ENCODE measurements at places on chromosomes 2 and 18.

- peak; percentile 46 for DNase-seq
Observed at GRCh38 chr2:85713836-85714235, 19.7 kb downstream of the GNLY start.

DNA sequence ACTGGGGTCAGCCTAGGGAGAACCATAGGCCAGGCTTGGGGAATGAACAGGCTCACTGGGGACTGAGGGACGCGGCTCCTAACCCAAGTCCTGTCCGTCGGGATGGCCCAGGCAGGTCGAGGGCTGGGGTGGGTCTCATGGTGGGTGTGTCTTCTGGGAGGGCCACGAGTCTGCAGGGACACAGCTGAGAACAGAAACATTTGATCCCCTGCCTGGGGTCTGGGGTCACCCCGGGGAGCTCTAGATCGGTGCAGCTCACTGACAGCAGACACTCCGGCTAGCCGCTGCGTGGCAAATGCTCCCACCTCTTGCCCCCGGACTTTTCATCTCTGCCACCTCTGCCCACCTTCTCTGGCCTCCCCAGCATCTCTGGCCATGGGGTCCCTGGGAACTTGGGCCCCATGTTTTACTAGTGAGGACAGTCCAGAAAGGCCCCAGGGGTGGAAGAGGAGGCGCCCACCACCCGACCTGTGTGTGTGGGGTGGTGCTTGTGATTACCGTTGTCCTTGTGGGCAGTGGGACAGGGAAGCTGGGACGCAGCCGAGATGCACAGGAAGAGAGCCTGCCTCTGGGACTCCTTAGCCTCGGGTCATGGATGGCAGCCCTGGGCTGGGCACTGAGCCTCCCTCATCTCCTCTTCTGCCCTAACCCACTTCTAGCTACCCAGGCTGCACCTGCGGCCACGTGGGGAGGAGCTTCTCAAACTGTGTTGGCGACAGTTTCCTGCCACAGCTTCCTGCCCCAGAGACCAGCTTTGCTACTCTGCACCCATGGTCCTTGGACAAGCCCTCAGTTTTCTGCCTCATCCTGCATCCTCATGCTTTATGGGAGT is 4.9 kb downstream of the ZAP70 start:
- DNase-seq: peak; percentile 12

- no peak for DNase-seq
Observed at GRCh38 chr2:40421631-40422297, 30.1 kb downstream of the SLC8A1 start.

DNA sequence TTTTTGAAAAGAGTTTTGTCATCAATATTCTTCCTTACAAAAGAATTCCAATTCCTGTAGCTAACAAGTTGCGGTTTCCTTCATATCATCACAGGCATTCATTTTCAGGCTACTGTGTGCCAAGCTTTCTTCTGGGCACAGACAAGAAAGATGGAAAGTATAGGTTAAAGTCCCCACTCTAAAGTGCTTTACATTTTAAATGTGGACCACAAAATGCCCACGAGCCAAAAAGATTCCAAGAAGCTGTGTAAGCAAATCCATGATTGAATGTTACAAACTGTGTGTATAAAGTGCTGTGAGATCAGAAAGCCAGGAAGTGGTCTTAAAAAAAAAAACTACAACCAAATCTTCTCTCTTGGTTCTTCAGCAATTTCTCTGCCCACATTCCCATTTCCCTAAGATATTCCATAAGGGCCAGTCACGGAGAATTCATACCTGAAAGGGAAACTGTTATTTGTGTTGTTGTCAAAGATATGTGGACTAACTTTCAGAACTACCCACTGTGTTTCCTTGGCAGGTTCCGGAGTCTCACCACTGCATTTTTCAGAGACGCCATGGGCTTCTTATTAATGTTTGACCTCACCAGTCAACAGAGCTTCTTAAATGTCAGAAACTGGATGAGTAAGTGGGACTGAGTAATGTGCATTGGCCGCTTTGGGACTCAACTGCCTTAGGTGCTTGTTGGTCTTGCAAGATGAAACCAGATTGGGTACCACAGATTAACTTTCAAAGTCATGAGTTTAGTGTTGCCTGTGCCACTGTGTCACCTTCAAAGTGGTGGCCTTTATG is 55.7 kb downstream of the RAB27B start:
- DNase-seq: no peak

DNA sequence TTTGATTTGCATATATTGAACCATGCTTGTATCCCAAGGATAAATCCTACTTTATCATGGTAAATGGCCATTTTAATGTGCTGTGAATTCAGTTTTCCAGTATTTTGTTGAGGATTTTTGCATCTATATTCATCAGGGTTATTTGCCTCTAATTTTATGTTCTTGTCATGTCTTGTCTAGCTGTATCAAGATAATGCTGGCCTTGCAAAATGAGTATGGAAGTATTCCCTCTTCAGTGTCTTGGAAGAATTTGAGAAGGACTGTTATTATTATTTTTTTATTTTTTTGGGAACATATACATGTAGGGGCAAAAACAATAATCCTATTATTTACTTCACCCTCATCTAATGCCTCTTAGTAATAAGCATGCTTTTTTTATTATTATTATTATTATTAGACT is 398.0 kb upstream of the KCNH7 start:
- DNase-seq: no peak

- no peak for DNase-seq
Observed at GRCh38 chr2:184215745-184216144, 382.6 kb upstream of the ZNF804A start.

- no peak for DNase-seq
Observed at GRCh38 chr18:57854726-57855125, 51.6 kb upstream of the ATP8B1 start.

DNA sequence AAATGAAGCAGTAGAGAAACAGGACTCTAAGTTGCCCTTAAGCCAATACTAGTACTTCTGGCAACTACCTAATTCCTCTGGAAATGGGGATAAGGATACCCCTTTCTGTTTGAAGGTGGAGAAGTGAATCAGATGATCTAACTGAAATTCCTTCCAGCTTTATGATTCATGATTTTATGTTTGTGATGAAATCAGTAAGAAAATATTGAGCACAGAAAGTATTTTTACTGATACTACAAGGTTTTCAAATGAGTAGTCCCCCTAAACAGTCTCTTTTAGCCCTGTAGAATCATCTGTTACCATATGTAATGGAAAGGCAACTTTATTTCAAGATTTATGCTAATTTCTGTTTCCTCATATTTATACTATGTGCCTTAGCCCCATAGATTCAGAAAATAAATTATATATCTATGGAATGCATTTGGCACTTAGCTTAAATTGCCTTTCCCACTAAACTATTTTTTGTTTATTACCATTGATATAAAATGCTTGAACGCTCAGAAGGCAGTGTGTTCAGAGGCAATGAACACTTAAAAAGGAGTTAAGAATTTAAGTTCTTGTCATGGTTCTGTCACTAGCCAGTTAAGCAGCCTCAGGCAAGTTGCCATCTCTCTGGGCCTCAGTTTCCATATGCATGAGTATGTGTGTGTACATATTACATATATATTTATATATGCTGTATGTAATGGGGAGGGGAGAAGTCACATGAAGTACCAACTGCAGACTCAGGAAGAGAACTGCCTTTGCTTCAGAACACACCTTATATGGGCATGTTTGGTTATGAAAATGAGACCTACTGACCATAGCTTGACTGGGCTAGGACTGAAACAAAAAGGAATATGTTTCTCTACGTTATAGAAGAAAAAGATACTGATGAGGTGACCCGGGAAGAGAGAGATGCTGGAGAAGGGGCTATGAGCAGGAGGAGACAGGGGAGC is 97.7 kb downstream of the CDC42EP3 start:
- no peak for DNase-seq

DNA sequence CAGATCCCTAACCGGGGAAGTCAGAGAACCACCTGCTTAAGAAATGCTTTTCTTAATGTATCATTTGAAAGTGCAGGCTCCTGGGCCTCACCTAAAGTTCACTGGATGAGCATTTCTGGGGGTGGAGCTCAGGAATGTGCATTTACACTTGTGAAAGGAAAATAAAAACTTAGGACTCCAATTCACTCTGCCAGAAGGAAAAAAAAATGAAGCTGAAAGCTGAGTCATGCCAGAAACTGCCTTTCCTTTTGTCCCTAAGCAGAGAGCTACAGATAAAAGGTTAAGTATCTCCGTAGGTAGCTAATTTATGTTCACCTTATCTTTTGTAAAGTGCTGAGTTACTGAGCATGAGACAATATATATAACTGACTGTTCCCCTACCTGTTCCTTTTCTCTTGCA is 229.5 kb upstream of the MEX3C start:
- no peak for DNase-seq

GRCh38 chr2:201383136-201383535 is 26.0 kb upstream of the FLACC1 start:
- no peak for DNase-seq

All from left ventricle myocardium inferior (tissue), 1 donor.